Mucosa of descending colon (tissue), 3 donors: ENCODE measurements at places on chromosomes 5 and 9. TPM values are rescaled to one million over a fixed set of nuclear protein-coding genes. Genes with fewer than 3 reads are reported as not detected.

BAAT gene
- total RNA-seq, result not detected

NTNG2 gene
- total RNA-seq, result 0.41 TPM

DNA sequence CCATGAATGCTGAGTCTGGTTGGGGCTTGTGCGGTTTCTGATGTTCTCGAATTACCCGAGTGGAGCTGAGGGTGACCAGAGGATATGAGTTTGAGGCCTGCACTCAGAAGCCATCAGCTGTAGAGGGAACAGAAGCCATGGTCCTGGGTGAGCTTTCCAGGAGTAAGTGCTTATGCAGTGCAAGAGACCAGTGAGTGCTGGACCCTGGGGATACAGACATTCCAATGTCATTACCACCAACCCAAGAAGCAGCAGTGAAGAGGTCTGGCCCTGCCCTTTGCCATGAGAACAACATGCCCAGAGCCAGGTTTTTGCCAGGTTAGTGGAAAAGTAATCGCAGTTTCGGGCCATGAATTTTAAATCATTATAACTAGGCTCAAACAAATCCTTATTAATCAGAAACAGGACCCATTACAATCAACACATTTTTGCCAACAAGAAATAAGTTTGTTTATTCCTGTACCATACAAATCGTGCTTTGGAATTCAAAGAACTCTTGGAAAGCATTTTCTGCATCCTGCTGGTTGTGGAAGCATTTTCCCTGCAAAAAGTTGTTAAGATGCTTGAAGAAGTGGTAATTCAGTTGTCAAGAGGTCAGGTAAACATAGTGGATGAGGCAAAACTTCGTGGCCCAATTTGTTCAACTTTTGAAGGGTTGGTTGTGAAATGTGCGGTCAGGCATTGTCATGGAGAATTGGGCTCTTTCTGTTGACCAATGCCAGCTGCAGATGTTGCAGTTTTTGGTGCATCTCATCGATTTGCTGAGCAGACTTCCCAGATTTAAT, 154.6 kb downstream of the SYK start:
- no peak for DNase-seq

DNA sequence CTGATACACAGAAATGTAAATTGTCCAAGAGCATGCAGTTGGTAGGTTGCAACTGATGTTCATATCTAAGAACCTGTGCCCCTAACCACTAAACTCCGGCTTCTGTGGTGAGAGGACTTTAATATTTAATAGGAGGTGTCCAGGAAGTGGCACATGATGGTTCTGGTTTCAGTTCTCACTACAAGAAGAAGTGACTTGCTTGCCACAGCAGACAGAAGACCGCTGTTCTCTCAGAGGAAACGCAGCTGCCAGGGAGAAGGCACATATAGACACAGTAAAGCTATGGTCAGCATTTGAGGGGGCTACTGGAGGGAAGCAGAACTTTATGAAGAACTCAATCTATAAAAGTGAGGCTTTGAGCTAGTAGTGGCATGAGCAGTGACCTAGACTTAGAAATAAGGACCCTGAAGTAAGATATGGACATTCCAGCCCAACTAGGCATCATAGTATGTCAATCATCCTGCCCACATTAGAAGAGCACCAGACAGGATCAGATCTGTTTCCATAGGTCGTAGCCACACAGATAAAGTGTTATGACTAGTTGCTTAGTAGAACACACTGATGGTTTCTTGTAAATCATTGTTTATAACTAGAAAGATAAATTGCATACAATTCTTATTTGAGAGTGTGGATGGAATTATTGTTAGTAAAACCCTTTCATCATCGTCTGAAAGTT, 36.4 kb upstream of the DAB2 start:
- peak; percentile 30 for DNase-seq

- no peak for DNase-seq
Observed at GRCh38 chr5:169997798-169998197, 17.5 kb upstream of the INSYN2B start.

DNA sequence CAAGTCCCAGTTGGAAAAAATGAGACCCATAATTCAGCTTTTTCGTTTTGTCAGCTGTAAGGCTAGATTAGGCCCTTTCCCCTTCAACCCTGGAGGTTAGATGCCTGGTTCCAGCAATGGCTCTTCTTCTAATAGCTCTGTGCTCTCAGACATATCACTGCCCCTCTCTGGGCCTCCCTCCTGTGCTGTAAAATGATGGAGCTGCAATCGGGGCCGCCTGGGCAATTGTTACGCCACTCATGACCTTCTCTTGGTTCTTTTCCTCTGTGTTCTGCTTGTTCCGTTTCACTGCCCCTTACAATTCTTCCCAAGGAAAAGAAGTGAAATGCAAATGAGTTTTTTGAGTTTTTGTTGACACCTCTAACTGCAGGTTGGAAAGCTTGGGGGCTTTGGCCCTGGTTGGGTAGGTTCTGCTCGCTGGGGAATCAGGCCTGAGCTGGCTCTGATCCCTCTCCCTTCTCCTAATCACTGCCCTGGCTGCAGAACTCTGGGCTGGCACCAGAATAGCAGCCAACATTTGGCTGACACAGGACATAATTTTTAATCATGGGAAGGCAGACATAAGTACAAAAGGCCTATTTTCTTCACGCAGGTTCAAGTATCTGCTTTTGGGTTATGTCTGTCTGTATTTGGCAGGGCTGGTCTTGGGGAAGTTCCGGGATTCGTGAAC, 110.9 kb downstream of the FOXD1 start:
- DNase-seq, result no peak
